DMS79 (cell line): ENCODE measurements at places on chromosomes 1 and 21.

GRCh38 chr1:186605762-186606350, 74.4 kb downstream of the PTGS2 start:
- DNase-seq = no peak

- peak; percentile 52 for DNase-seq
Observed at GRCh38 chr21:32083197-32083596, 195.7 kb downstream of the MIS18A start.

DNA sequence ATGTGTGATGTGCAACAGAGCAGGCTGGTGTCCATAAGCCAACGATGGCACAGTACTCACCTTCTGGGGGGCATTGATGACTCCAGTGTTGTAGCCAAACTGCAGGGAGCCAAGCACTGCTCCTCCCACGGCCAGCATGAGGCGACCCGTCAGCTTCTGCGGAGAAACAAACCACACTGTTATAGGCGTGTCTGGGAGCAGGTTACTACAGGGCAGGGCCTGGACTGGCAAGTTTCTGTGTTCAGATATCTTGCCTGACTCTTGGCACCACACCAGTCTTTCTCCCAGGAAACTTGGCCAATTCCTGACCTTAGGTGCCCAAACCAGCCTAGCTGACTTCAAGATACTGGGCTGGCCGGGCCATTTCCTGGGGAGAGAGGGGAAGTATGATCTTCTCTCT, 15.5 kb downstream of the SLC2A1 start:
- DNase-seq = peak; percentile 52

GRCh38 chr21:41519806-41520559, 12.0 kb upstream of the TMPRSS2 start:
- DNase-seq = no peak

- no peak for DNase-seq
Observed at GRCh38 chr1:38512024-38512767, 347.4 kb downstream of the RRAGC start.

DNA sequence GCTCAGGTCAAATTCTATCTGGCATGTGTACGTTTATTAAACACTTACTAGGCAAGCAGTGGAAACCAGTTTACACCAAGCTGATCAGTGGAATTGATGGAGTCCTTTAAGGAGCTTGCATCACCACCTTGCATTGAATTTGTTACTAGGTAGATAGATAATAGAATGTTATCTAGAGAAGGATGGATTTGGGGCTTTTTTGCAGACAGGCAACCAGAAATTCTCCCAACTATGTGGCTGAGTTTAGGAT, 44.9 kb downstream of the HHAT start:
- DNase-seq = no peak

DNA sequence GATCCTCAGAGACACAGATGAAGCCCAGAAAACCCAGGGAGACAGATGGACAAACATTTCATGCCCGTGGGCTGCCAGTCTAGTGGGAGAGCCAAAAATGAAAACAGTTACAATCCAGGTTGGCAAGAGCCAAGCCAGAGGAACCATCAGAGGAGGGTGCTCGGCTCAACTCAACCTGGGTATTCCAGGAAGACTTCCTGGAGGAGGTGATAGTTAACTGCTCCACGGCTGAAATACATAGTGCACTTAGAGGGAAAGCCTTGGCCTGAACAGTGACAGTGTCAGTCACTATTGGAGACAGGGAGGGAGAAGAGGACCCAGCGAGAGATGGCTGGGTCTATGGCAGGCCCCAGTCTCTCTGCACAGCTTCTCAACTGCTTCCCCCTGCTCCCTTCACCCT, 1.9 kb downstream of the ARHGEF19 start:
- DNase-seq = no peak

DNA sequence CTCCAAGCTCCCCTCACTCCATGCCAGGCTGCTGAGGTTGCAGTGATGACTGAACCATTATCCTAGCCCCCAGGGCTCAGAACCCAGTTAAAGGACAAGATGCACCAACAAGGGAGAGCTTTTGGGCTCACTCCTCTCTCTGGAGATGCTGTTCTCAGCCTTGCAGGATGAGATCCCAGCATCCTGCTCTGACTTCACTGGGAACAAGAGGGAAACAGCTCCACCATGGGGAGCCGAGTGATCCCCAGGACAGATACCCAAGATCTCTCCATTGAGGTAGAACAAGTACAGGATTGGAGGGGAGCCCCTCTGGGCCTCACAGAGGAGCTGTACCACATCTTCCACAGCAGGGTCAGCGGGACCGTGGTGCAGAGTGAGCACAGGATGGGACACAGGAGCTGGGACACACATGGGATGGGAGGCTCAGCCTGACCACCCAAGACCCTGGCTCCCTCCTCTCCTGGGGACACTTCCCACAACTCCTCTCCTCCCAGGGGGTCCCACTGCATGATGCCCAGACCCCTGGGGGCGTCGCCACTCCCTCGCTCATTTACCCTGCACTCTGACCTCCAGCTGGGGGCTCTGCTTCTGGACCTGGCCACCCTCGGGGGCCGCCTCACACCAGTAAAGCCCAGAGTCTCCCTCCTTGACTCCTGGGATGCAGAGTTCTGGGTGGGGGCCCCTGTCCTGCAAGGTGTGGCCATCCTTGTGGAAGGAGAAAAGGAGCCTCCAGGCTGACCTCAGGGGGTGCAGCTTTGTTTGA, 18.6 kb upstream of the SLAMF9 start:
- DNase-seq = no peak

DNA sequence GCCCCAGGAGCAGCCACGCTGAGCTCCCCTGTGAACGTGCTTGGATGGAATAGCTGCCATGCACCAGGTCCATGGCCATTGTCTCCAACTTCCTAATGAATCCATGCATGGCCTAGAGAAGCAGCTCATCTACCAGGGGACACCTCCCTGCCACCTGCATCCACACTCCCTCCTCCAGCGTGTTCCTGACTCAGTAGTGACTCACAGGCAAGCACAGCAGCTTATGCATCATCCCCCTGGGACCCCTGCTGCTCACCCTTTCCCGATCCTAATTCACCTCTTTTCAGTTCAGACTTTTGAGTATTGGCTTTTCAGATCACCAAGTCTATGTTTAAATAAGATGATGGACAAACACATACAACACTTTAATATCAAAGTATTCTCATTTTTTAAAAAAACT, 39.9 kb upstream of the TADA1 start:
- DNase-seq = no peak

GRCh38 chr1:64775113-64775512, 30.2 kb downstream of the RAVER2 start:
- no peak for DNase-seq

GRCh38 chr1:17688217-17688810, 66.8 kb upstream of the ACTL8 start:
- DNase-seq = no peak

- DNase-seq = no peak
Observed at GRCh38 chr21:42039470-42039901, 29.3 kb upstream of the ZBTB21 start.

- no peak for DNase-seq
Observed at GRCh38 chr1:109609881-109610280, 9.5 kb downstream of the GNAT2 start.

- no peak for DNase-seq
Observed at GRCh38 chr1:244154872-244155531, 103.9 kb downstream of the ZBTB18 start.

DNA sequence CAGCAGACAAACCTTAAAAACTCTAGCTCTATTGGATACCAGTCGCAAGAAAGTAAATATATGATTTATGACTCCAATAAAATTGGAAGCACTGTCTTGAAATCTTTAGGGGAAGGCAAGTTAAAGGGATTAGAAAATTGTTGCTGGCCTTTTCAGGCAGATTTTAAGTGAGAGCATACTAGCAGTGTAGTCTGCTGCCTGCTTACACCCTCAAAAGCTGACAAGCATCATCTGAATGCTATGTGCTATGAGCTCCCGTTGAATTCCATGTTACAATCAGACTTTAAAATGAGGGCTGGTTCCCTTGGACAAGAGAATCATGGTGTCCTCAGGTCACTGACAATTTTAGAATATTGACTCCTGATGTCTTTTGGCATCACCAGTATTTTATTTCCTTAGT, 271.1 kb upstream of the C1orf105 start:
- no peak for DNase-seq

GRCh38 chr1:1092149-1092855, 18.2 kb upstream of the RNF223 start:
- DNase-seq = no peak

DNA sequence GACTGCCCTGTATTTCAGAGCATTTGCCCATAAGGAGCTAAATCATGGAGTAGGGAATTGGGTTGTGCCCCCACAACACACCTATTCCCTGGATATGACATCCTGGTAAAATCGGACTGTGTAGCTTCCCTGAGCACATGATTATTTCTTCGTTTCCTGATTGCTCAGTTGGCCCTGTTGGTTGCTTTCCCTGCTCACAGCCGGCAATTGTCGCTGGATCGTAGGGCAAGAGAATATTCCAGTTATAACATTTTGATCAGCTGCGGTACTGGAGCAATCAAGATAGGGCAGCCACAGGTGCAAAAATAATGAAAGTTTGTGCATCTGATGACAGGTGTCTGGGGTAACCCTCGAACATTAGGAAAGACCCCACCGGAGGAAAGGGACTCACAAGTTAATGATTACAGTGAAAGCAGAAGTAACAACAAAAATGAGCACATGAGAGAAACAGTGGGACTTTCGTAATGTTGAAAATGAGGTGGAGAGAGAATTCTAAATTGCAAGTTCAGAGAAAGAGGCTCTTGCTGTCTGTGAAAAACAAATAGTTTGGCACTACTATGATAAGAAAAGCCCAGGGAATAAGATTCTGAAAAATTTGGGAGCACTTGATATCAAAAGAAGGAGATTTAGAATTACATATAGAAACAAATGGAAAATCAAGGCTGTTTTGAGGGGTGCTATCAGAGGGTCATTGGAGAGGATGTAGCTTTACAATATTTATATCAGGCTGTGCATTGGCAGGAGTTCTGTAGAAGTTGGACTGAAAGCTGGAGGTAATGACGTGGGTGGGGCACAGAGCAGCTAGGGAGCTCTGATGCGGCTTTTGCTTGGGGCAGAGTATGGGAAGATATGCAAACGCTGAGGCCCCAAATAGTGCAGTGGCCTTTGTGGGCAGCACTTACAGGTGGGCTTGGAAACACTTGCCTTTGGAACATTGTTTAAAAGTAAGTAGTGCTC, at the start of gene MAB21L3:
Gene MAB21L3, plus strand, starts transcription at position 833 of the 957 bp plus-strand sequence. CDS start 1,217 bp downstream, outside the sequence.
- no peak for DNase-seq

- DNase-seq = peak; percentile 57
Observed at GRCh38 chr1:34885405-34886247, 26.1 kb upstream of the SMIM12 start.

- DNase-seq = no peak
Observed at GRCh38 chr1:48680411-48681035, 96.2 kb downstream of the BEND5 start.

DNA sequence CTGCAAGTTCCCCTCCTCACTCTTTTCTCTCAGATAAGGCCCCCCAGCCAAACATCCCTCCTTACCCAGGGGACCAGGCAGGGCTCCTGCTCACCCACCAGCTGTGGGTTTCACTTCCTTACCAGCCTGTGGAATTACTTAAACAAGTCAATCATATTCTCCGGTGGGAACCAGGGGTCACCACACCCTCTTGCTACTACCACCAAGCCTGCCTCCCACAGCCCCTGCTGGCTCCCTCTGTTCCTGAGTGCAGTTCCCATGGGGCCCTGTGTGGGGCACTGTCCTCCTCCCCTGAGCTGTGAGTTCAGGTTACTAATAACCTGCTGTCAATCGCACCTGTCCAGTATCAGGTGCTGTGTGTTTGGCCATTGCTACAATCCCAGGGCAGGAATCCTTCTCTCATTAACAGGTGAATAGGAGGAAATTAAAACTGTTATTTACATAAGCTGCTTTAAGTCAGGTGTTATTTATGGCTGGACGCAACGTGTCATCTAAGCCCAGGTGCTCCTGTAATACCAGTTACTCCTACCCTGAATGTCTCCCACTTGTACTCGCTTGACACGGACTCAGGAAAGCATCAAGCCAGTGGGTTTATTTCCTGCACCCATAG, 53.1 kb upstream of the LBR start:
- DNase-seq = no peak

- no peak for DNase-seq
Observed at GRCh38 chr1:209988706-209989105, 50.7 kb downstream of the SYT14 start.

DNA sequence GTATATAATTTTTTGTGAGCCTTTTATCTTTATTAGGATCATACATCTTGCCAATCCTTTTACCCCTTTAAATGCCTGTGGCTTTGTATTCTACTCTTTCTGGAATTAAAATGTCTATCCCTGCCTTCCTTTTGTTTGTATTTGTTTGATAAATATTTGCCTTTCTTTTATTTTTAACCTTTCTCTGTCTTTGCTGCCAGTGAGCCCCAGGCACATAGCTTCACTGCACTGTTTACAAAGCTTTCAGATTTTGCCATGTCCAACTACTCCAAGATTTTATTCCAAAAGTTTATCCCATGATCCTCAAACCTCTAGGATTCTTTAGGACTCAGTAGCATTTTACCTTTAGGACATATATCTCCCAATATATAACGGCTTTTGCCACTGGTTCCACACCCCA, 281.2 kb downstream of the PAPPA2 start:
- DNase-seq = no peak

- no peak for DNase-seq
Observed at GRCh38 chr1:2314803-2315673, 76.3 kb downstream of the MORN1 start.

DNA sequence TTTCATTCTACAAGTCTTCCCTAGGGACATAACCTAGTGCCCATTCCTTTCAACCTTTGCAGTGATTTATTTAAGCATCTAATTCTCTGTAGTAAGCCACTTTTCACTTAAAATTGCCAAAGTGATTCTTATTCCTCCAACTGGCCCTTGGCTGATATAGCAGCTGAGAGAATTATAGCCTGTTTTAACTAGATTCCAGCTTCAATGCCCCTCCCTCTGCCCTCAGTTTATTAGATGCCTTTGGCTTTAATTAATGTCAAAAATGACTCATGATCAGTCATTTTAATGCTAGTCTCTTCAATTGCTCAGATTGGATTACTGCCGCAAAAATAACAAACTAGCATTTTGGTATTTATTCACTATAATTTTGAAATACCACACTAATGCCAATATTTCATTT, 145.4 kb upstream of the KCTD3 start:
- DNase-seq = no peak

GRCh38 chr21:34974162-34974981, 74.7 kb downstream of the RUNX1 start:
- no peak for DNase-seq

- DNase-seq = no peak
Observed at GRCh38 chr1:74953622-74954021, 180.6 kb upstream of the LHX8 start.

DNA sequence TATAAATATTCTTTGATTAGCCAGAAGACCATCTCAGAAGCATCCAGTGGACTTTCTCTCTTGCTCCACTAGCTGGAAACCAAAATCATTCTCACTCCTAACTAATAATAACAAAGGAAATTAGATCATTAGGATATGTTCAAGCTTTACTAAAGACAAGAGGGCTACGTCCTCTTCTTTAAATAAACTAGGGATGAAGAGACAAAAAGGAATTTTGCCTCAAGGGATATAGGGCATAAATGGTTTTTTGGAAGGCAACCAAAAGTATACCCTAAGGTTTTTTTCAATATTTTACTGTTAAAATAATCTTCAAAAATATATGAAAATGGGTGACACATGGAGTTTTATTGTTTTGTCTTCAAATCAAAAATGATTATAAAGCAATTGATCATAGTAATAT, 745.8 kb downstream of the MRPL39 start:
- no peak for DNase-seq

GRCh38 chr21:33949516-33950430, 34.2 kb upstream of the ATP5PO start:
- no peak for DNase-seq

- no peak for DNase-seq
Observed at GRCh38 chr1:180902541-180902940, 10.2 kb upstream of the KIAA1614 start.
